Upper lobe of right lung (tissue), 1 donor: ENCODE measurements at places on chromosomes 2 and 18.

- DNase-seq, result no peak
Measured at GRCh38 chr2:238667639-238668038, 180.2 kb upstream of the TWIST2 start.

DNA sequence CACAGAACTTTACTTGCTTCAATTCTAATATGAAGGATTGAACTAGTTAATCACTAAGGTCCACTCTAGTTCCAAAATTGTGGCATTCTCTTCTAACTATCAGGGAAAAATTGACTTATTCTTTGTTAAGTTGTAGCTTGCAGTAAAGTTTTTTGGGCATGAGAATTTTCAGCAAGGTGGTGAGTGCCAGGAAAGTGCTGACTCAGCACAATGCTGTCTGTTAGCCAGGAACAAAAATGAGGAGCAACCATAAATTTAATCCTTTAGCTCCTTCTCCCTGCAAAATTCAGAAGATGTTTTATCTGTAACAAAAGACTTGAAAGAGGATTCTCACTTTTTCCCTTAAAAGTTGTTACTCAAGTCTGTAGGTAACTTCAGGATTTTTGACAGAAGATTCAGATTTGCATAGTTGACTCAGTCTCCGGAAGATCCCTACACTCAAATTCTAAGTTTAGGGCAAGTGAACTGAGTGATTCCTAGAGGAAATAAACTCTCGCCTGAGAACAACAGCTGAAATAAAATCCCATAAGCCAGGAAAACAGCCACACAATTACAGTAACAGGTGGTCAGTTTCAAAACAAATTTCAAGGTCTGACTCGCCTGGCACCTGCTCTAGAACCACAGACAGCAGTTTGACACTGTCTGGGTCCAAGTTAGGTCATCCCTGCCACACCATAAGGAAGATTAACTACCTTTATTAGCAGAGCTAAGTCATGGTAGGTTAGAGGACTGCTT lies 20.2 kb upstream of the DARS1 start:
- DNase-seq, result no peak

DNA sequence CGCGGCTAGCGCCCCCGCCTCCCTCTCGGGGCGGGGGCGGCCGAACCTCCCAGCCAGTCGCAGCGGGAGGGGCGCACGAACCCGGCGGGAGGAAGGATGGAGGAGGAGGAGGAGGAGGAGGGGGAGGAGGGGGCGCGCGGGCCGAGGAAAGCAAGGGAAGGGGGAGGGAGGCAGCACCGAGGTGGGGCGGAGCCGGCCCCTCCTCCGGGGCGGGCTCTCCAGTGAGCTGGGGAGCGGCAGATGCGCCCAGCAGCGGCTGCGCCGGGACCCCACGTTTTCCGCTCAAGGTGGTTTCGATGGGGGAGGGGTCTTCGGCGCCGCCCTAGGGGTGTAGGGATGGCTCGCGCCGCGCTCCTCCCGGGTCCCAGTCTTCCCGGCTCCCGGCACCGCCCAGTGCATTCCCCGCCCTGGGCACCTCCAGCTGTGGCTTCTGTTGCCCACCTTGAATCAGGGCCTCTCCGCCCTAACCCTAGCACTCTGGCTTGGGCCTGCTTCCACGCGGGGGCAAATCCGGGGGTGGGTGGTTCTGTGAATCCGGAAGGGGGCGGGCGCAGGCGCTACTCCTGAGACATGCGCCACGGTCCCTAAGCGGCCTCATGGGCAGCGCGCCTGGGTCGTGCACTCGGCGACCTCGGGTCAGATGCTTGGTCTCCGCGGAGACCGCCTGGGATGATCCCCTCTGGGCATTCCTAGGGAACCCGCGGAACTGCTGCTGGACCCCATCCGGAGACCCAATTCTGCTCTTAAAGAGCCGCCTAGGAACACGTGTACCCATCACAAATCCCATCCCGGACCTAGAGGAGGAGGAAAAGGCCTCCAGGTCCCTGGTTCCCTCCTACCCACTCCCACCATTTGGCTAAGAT lies at the start of gene FBXO41:
TSS of gene FBXO41 (minus strand) at position 183 of the 863 bp plus-strand sequence. CDS start 14,848 bp downstream, outside the sequence.
- DNase-seq, result peak; percentile 80

DNA sequence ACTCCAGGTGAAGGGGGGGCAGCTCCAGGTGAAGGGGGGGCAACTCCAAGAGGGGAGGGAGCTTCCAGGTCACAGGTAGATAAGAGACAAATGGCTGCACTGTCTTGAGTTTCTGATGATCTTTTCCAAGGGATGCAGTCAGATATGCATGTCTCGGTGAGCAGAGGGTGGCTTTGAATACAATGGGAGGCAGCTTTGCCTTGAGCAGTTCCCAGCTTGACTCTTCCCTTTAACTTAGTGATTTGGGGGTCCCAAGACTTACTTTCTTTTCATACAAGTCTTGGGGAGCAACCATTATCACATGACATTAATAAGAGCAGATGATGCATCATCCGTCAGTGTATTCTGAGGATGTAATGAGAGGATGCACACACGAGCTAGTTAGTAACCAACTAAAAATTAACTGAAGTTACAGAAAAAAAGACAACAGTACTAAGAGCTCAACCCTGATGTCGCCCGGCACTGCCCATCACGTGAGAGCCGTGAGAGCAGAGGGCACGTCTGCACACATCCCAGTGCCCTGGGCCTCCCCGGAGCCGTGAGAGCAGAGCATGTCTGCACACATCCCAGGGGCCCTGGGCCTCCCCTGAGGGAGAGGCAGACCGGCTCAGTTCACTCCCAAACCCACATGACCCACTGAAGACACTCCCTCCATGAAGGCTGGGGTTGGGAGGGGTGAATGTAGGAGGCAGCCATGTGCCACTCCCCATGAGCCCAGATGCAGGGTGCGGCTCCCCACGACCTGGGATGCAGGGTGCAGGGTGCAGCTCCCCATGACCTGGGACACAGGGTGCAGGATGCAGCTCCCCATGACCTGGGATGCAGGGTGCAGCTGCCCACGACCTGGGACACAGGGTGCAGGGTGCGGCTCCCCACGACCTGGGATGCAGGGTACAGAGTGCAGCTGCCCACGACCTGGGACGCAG lies 39.4 kb downstream of the PXDN start:
- DNase-seq, result no peak

DNA sequence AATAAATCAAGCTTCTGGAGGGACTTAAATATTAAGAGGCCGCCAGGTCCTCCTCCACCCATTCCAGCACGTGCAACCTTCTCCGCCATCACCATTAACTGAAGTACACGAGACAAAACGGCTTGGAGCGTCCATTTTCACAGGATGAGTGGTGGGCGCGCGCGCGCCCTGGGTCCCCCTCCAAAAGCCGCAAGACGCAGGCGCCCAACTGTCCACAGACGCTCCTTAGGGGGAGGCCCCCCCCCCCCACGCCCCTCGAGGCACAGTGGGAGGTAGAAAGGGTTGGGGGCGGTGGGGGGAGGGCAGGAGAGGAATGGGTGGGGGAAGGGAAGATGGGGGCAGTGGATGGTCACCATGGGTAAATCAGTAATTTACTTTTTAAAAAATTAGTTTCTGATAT lies 10.5 kb upstream of the STAMBP start:
- DNase-seq, result no peak

- DNase-seq, result no peak
Measured at GRCh38 chr2:72114693-72115051, 33.0 kb downstream of the CYP26B1 start.

DNA sequence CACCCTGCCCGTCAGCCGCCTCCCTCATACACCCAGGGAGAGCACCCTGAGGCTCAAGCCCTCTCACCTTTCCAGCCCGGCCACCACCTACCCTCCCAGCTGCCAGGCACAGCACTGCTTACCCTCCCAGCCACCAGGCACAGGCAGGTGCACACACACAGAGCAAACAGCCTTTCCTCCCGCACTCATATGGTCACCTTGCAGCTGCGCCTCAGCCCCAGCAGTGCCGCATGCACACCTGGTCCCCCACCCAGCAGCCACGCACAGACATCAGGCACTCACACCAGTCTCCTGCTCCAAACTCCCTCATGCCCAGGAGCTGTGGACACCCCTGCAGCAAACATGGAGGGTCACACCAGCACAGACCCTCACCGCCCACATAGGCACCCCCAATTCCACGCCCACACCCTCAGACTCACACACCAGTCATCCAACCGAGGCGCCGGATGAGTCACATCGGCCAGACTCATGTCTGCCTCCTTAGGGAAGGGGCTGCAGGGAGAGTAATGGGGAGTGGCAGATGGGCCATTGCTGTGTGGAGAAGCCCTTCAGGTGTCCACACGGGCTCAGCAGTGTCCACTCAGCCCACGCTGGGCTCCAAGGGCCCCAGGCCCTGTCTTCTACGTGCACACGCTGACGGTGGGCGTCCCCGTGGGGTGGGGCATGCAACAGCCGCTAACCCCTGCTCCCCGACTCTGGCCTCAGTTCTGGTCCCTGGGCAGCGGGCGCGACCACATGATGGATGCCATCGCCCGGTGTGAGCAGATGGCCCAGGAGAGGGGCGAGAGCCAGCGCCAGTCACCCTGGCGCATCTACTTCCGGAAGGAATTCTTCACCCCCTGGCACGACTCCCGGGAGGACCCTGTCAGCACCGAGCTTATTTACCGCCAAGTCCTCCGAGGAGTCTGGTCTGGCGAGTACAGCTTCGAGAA lies 22.3 kb upstream of the GPR17 start:
- peak; percentile 58 for DNase-seq

GRCh38 chr18:36265015-36265414 lies 32.5 kb upstream of the FHOD3 start:
- DNase-seq, result no peak

DNA sequence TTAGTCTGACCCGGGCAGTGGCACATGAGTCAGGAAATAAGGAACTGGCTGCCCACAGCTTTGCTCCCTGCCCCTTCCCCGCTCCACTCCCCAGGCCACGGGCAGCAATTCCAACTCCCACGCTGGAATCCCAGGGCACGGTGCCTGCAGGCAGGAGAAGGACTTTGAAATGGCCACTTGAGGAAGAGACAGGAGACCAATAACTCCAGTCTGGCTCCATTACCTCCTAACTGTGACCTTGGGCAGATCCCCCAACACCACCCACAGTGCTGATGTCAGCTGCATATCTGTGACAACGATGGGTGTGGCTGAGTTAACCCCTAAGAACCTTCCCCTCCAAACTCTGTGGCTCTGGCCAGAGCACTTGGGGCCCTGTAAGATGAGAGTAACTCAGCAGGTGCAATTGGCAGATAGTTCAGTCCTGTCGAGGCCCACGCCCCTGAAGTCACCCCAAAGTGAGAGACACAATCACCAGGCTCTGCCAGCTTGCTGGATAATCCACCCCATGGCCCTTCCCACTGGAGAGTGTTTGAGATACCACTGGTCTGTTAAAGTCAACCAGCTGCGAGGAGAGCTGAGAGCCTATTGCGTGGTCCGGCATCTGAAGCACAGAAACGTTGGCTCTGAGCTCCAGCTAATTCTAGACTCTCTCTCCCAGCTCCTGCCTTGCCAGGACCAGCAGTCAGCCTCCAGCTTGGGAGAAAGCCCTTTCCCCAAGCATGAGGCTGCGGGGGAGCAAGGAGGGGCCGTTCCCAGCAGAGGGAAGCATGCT lies 175.2 kb downstream of the TNS1 start:
- peak; percentile 83 for DNase-seq

GRCh38 chr2:21428754-21429153 lies 305.0 kb downstream of the TDRD15 start:
- DNase-seq, result no peak

DNA sequence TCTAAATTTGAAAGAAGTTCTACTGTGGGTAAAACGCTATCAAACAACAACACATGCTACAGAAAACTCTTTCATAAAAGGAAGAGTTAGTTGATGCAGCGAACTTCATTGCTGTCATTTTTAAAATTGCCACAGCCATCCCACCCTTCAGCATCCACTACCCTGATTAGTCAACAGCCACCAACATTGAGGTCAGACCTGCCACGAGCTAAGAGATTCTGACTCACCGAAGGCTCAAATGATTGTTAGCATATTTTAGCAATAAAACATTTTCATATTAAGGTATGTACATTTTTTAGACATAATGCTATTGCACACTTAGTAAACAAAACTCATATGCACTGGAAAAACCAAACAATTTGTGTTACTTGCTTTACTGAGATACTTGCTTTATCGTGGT lies 347.1 kb downstream of the CLIP4 start:
- no peak for DNase-seq

- no peak for DNase-seq
Measured at GRCh38 chr2:236934656-236935055, 151.0 kb upstream of the COPS8 start.

GRCh38 chr2:142718576-142719155 lies 158.8 kb upstream of the KYNU start:
- DNase-seq, result no peak

- DNase-seq, result no peak
Measured at GRCh38 chr2:5985536-5986385, 293.6 kb downstream of the SOX11 start.

DNA sequence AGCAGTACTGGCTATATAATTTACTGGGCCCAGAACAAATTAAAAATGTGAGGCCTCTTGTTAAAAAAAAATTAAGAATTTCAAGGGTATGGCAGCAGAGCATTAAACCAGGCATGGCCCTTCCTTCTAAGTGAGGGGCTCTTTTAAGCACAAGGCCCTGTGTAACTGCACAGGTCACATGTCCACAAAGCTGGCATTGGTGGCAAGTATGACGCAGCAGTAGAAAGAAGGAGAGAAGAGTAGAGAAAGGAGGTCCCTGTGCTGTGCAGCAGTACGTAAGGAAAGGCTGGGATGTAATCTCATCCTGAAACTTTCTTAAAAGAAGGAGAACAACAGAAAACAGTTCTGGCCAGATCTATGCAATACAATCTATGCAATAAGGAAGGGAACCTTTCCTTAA lies 51.2 kb downstream of the MBD2 start:
- DNase-seq, result no peak

GRCh38 chr2:2501454-2502200 lies 170.6 kb upstream of the MYT1L start:
- no peak for DNase-seq

GRCh38 chr2:59250307-59250677 lies 1009.2 kb upstream of the FANCL start:
- DNase-seq, result no peak
